Activated CD4-positive, alpha-beta T cell treated with anti-CD3 and anti-CD28 coated beads, Interleukin-2, Interleukin-6, amounts not matched to agents 100 ng/mL and 50 ng/mL, durations not matched to agents 16 hours and 8 hours (primary cell): ENCODE measurements at places on chromosomes 4 and X.

GRCh38 chr4:109007976-109008375 is 245.1 kb upstream of the ETNPPL start:
- no peak for DNase-seq

GRCh38 chr4:47566566-47566965 is 81.5 kb downstream of the ATP10D start:
- no peak for DNase-seq

- no peak for DNase-seq
These were observed at the start of gene UGT2A2 for GRCh38 chr4:69639542-69639941. Gene UGT2A2 (minus strand): TSS chr4:69639642. CDS start chr4:69639640, 2 bp downstream.

- no peak for DNase-seq
These were observed 394.8 kb upstream of the IGFBP7 start for GRCh38 chr4:57504797-57505530.

DNA sequence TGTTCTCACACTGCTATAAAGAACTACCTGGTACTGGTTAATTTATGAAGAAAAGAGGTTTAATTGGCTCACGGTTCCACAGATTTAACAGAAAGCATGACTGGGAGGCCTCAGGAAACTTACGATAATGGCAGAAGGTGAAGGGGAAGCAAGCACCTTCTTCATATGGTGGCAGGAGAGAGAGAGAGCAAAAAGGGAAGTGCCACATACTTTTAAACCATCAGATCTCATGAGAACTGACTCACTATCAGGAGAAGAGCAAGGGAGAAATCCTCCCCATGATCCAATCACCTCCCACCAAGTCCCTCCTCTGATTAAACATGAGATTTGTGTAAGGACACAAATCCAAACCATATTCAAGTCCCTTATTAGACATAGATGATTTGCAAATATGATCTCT is 12.3 kb upstream of the RAP2C start:
- no peak for DNase-seq

GRCh38 chr4:170227928-170228327 is 138.2 kb upstream of the AADAT start:
- DNase-seq = no peak

- no peak for DNase-seq
These were observed 545.6 kb upstream of the LCORL start for GRCh38 chr4:18566970-18567799.
